Mesenchymal stem cell (in vitro differentiated cells and primary cell): ENCODE measurements at places on chromosomes 4 and X.

DNA sequence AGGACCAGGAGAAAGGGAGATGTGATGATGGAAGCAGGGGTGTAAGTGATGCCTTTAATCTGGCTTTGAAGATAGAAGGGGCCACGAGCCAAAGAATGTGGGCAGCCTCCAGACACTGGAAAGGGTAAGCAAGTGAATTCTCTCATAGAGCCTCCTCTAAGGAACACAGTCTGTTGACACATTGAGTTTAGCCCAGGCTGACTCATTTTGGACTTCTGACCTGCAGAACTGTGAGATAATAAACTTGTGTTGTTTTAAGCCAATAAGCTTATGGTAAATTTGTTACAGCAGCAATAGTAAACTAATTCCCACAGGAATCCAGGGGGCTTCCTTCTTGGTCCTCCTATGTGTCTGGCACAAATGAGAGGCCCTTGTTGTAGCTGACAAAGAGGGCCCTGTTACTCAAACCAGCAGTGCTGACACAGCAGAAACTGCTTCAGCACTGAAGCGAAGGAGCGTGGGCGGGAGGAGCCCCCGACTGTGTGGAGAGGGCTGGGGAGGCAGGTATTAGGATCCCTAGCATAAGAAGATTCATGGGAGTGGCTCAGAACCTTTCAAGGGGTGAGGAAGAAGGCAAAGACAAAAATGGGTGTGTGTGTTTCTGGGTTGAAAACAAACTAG, 268.7 kb downstream of the NR3C2 start:
- no peak for DNase-seq

- peak; percentile 57 for DNase-seq
These were observed 15.7 kb upstream of the BANK1 start for GRCh38 chr4:101774807-101775206.

- peak; percentile 62 for DNase-seq
These were observed 84.3 kb downstream of the SPRY1 start for GRCh38 chr4:123480706-123481418.

- no peak for DNase-seq
These were observed 52.8 kb downstream of the P2RY10 start for GRCh38 chrX:78997870-78998558.

- DNase-seq: peak; percentile 78
These were observed at the start of gene PJA1 for GRCh38 chrX:69165087-69165651. PJA1 (minus strand) TSS chrX:69165453; CDS start chrX:69163073, 2,380 bp downstream.

DNA sequence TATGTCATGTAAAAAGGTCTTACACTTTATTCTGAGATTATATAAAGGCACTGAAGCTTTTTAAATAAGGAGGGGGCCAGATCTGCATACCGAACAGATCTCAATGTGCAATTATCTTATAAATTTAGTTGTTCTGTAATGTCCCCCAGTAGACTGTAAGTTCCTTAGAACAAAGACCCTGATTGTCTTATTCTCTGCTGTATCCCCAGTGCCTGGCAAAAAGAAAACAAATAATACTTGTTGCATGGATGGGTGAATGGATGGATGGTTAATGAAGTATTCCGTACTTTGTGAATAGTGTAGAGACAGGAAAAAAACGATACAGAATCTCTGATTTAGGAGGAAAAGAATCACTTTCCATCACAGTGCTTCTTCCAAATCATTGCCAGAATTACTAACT, 141.5 kb downstream of the CHM start:
- no peak for DNase-seq

DNA sequence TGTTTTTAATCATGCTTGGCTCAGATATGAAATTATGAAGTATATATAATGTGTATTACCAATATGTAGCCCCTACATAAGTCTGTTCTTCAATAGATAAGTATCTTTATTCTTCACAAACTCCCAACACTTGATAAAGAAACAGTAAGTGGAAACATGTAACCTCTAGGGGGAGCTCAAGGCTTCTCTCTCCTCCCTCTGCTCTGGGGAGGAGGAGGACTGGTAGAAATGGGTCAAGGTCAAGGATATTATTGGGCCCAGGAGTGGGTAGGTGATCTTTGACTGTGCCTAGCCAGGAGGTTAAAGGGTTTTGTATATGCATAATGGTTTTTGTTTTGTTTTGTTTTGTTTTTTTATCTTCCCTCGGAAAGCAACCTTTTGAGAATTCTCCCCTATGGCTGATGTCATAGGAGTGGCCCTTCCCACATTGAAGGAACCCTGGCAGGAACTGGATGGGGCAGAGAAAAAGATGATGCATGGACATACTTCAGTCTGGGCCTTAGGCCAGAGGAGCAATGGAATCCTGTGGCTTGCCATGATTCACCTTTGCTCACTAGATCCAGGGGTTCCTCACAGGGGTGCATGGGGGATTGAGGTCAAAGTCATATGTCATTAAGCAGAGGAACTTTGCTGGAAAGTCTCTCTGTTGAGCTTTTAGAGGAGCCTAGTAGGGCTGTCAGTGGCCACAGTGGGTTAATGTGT, 460.3 kb downstream of the MID1IP1 start:
- DNase-seq: peak; percentile 33

DNA sequence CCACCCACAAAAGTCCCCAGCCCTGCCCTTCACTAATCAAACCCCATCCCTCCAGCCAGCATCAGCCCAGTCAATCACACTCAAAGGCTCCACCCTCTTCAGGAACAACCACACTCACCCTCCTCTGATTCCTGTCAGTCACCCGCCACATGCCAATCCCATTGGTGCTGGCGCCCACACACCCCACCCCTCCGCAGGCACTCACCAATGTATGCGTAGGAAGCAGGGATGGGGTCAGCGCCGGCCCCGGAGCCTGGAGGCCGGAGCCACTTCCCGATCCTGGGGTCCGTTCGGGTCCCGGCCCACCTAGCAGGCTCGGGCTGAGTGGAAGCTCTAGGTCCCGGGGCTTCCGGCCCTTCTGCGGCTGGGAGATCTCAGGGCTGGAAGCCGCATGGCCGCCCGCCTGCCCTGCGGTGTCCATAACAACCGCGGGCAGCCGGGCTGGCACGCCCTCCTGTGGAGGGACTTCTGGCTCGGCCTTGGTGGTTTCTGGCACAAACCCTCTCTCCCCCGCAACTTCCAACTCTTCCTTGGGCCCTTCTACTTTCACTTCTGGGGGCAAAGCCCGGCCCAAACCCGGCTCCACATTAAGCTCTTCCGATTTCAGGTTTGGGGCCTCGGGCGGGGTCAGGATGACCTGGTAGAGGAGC, 7.9 kb upstream of the CFP start:
- no peak for DNase-seq

DNA sequence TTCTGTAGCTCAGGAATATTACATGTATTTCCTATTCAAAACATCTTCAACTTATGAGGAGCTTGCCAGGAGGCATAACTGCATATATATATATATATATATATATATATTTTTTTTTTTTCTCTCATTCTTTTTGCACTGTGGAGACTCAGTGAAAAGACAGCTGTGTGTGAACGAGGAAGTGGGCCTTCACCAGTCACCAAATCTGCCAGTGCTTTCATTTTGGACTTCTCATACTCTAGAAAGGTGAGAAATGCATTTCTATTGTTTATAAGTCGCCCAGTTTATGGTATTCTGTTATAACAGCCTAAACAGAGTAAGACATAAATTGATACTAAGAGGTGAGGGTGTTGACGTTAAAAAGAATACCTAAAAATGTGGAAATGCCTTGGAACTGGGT, 710.6 kb downstream of the TRAM1L1 start:
- DNase-seq: no peak

DNA sequence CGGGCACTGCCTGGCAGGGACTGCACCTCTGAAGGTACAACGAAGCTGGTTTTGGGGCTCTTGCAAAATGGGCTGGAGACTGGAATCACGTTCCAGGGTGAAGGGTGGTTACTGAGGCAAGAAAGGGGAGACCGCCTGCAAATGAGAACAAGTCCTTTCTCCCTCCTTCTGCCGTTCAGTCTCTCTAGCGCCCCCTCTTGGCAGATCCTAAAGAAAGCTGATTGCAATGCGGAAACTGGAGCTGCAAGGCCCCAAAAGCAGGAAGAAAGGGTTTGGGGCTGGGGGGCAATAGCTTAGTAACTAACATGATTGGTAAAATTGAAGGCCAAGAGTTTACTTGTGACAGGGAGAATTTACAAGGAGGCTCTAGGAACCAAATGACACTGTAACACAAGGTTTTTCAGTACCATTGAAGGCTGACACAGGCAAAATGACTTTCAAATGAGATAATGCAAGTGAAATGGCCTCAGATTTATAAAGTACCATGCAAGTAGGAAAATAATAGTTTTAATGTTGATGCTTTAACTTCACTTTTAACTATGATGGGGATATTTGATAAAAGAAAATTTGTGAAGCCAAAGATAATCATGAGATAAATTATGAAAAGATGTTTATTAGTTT, 222.7 kb upstream of the HAND2 start:
- no peak for DNase-seq

- no peak for DNase-seq
These were observed 211.1 kb upstream of the ZIC3 start for GRCh38 chrX:137354851-137355250.

GRCh38 chrX:40170830-40171512, 73.2 kb upstream of the BCOR start:
- peak; percentile 69 for DNase-seq

GRCh38 chr4:11415409-11416070, 13.2 kb downstream of the HS3ST1 start:
- no peak for DNase-seq

DNA sequence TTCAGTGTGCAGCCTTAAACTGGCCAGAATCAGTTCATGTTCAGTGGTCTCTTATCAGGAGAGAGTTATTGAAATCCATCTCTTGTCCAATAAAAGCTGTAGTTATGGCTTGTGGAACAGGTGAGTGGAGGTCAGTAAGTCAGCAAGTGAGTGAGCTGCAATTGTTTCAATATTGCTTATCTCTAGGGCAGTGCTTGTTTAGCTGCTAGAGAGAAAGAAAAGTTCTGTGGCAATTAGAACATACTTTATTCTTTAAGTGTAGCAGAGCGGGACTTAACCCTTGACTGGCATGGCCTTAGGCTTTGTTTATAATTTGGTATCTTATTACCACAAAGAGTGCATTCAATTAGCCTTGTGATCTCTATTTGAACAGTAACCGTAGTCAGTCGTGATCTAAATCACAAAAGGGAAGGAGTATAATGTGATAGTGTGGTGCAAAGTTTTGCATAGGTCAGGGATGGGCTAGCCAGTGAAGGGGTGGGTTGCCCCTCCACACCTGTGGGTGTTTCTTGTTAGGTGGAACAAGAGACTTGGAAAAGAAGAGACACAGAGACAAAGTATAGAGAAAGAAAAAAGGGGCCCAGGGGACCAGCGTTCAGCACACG, 6.9 kb upstream of the ETDC start:
- no peak for DNase-seq

DNA sequence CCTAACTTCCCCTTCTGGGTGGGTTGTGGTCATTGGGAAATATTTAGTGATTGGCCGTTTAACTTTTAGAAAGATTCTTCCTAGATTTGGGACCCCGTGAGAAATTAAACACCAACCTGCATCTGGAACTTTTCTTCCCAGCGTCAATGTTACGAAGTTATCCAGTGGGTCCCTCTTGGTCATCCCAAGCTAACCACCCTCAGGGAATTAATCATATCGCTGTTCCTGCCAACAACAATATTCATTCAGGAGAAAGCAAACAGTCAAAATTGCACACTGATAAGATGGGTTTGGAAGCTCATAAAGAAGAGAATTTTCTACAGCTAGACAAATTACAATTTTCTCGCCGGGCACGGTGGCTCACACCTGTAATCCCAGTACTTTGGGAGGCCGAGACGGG, 121.2 kb upstream of the STX18 start:
- no peak for DNase-seq

DNA sequence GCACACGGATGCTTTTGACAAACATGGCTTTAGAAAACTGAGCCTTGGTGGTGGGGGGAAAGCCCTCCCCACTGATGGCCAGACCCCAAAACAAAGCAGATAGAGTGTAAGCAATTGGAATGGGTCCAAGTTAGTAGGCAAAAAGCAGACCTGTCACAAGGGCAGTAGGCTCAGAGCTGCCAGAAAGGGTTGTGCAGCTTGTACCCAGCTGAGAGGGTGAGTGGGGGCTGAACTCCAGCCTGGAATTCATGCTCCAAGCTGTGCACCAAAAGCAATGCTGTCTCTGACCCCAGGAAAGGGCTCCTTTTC, 101.1 kb upstream of the TEX13D start:
- no peak for DNase-seq

- DNase-seq: peak; percentile 72
These were observed at the start of gene GASK1B for GRCh38 chr4:158172261-158173258. GASK1B (minus strand) TSS chr4:158173025; CDS start chr4:158171375, 1,650 bp downstream.
